WTC11 (cell line): ENCODE measurements at places on chromosomes 5 and 9.
A peak's percentile ranks its signal among the peaks of the same experiment; 100 is the strongest.

GRCh38 chr9:113882636-113883164 lies 6.6 kb downstream of the ZNF618 start:
- H3K4me1 ChIP-seq: peaks cover 63% of the 10 kb centered on the region
- H3K4me3 ChIP-seq: no peak overlapping the region
- no peaks in the 10 kb centered on the region for H3K36me3 ChIP-seq

GRCh38 chr5:669842-670395 lies 23.2 kb downstream of the TPPP start:
- H3K4me1 ChIP-seq: 0 out of 2 replicates have a peak, but pooled peaks cover 5% of the 10 kb centered on the region
- no peak for DNase-seq
- peaks cover 4% of the 10 kb centered on the region for H3K27me3 ChIP-seq
- H3K27ac ChIP-seq: no peak overlapping the region

DNA sequence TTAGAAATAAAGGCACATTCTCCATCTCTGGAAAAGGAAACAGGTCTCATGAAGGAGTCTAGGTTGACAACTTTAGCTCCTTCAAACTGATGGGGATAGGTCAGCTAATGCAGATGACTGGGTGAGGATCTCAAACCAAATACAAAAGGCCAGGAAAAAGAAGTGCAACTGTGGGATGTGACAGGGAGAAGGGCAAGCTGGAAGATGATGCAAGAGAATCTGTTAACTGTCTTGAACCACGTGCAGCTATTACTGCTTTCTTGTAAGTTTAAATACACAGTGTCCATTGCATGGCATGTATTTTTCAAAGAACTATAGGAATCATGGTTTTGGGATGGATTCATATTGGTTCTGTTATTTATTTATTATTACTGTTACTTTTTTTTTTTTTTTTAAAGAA lies 331.8 kb downstream of the NDUFS4 start:
- no peak for DNase-seq
- 0 out of 2 replicates have a peak, but pooled peaks cover 2% of the 10 kb centered on the region for H3K36me3 ChIP-seq
- H3K27ac ChIP-seq: no peak overlapping the region

GRCh38 chr5:177516601-177517568 lies at the start of gene DDX41:
Gene DDX41 (minus strand): TSS chr5:177516961. CDS start chr5:177516945, 16 bp downstream.
- peaks cover 14% of the 10 kb centered on the region for H3K4me1 ChIP-seq
- DNase-seq: peak; percentile 95
